Right ventricle myocardium superior (tissue), 1 donor: ENCODE measurements at places on chromosomes 4 and X.

- DNase-seq, result no peak
Measured at GRCh38 chr4:166577639-166578038, 656.7 kb downstream of the SPOCK3 start.

GRCh38 chr4:46844325-46844917 is 64.6 kb downstream of the COX7B2 start:
- DNase-seq, result no peak

- no peak for DNase-seq
Measured at GRCh38 chrX:1601768-1602085, 10.3 kb downstream of the AKAP17A start.

DNA sequence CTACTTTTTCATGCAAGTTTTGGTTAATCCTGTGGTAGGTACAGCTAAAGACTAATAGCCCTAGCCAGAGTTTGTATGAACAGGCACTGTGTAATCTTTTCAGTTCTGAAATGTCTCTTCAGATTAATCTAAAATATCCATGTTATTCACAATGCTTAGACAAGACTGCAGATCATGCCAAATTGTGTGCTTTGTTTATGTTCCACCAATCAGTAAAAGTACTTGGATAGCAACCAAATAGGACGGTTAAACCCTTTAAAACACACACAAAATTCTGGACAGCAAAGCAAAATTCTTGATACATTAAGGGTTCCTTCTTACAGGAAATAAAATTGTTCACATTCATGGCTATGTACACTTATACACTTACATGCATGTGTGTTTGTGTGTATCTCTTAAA is 139.1 kb downstream of the KLHL13 start:
- no peak for DNase-seq

- DNase-seq, result no peak
Measured at GRCh38 chr4:142420311-142421095, 425.6 kb downstream of the INPP4B start.

DNA sequence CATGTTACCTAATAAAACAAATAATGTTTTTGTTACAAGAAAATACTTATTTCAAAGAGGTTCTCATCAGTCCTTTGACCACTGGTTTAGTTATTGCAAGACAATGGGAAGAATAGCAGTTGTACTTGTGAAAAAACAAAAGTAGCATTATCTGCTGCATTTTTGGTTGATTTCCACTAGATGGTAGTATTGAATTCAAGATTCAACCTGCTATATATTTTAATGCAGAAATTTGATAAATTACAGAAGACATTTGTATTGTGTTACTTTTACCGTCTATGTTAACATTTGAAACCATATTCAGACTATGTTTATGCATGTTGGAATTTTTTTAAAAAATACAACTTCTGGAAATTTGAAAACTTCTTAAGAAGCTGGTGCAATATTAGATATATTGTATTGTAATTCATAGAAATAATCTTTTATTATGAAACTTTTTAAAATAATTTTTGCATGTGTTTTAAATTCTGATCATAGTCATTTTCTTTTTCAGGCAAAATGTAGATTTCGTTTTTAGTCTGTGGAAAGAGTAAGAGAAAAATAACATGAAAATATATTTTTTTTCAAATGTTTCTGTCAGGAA is 56.4 kb downstream of the SPCS3 start:
- no peak for DNase-seq

DNA sequence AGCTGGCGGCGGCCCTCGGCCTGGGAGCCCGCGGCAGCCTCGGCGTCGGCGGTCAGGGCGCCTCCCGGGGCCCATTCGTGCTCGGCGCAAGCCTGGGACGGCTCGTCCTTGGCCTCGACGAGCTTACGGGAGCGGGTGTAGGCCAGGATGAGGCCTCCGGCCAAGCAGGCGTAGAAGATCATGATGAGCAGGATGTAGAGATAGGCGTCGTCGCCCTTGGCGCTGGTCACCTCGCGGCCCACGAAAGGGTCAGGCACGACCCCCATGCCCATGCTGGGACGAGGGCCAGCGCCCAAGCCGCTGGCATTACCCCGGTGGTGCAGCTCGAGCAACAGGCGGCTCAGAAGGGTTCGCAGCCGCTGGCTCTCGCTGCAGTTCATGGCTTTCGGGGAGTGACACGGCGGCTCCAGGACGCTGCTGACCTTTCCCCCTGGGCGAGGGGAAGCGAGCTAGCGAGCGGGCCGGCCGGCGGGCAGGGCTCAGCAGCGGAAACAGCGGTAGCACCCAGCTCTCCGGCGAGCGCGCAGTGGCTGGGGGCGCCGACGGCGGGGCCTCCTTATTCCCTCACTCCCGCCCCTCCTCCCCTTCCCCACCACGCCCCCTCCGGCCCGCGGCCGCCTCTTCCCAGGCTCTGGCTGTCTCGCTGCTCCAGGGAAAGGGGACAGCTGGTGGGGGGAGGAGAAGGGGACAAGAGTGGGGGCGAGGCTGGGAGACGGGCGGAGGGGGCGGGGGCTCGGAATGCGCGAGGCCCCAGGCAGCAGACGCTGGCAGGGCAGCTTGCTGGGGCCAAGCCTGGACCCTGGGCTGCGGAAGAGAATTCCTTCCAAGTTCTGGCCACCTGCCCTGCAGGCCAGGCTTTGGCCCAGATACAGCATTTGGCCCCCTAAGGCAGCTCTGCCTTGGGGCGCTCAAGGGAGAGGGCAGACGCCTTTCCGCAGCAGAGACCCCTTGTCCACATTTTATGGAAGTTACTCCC is at the start of gene KCNE5:
KCNE5 (minus strand) TSS at position 532 of the 976 bp plus-strand sequence; CDS start at position 380, 152 bp downstream.
- DNase-seq, result peak; percentile 37

GRCh38 chr4:2266181-2266580 is 4.3 kb upstream of the MXD4 start:
- DNase-seq, result peak; percentile 87

DNA sequence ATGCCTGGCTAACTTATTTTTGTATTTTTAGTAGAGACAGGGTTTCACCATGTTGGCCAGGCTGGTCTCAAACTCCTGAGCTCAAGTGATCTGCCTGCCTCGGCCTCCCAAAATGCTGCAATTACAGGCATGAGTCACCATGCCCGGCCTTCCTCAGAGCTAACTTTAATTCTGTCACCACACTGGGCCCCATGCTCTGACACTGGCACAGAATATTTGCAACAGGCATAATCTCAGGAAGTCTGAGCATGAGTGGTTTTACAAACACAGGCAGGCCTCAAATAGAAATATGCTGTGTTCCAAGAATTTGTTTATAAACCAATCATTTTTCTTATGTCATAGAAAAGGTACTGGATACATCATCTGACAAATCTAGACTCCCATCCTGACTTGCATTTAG is 32.7 kb upstream of the FAM9C start:
- DNase-seq, result no peak

GRCh38 chr4:42167709-42168108 is 15.3 kb upstream of the BEND4 start:
- no peak for DNase-seq
